ENCODE measurements at places on chromosomes 7 and 10. TPM values are rescaled to one million over a fixed set of nuclear protein-coding genes. Genes with fewer than 3 reads are reported as not detected.

GRCh38 chr10:103155471-103156085, 37.5 kb downstream of the NT5C2 start:
- DNase-seq: no peak

PNLIPRP3 gene
- not detected for total RNA-seq

CRHR2 gene
- total RNA-seq: not detected

DNA sequence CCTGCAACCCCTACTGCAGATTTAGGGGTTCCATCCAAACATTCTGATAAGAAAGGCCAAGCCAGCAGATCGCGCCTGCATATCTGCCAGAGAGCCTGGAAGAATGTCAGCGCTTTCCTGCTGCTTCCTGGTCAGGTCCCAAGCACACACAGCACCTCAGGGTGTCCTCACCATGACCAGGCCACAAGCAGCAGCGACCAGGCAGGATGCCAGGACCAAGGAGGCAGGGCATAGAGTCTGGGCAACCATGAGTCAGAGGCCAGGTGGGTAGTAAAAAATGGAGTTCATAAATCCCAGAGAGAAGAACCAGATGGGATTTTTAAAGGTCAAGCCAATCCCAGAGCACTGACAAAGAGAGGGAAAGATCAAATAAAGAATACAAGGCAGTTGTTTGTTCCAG, 5.5 kb upstream of the FAM131B start:
- no peak for DNase-seq

ZPBP gene
- total RNA-seq: not detected

GRCh38 chr7:142438235-142438922, 180.5 kb upstream of the PRSS58 start:
- peak; percentile 59 for DNase-seq

RADIL gene
- 0.42 TPM for total RNA-seq

DNA sequence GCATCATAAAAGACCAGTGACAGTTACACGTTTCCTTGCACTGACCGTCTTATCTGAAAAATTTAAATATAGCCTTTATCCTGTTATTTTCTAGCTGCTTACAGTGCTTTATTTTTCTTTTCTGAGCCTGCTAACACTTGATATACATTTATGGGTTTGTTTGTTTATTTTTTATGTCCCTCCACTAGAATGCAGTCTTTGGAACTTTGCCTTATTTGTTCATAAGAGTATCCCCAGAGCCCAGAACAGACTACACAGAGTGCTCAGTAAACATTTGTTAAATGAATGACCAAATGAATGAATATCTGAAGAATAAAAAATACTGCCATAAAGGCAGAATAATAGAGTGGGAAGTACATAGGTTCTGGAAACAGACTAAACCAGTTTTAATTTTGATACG, 202.3 kb upstream of the LRRN3 start:
- DNase-seq: no peak

DNA sequence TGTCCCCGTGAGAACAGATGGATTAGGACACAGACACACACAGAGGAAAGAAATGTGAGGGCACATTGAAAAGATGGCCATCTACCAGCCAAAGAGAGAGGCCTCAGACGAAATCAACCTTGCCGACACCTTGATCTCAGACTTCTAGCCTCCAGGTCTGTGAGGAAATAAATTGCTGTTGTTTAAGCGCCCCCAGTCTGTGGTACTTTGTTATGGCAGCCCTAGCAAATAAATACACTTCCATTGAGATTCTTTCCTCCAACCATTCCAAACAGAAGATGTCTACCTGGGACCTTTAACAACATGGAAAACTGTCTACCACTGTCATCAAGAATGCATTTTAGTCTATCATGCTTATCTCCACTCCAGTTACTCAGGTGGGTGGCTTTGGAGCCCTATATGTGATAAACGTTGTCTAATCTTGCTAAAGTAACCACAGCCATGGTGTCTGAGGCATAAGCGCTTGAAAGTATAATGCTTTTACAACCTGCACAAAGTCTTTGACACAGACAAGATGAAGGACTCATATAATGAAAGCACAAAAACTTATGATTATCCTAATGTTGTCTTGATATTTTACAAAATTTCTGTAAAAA, 244.3 kb downstream of the MTERF1 start:
- DNase-seq: peak; percentile 23

TEX47 gene
- not detected for total RNA-seq

- DNase-seq: no peak
Measured at GRCh38 chr10:62147425-62147824, 121.2 kb downstream of the RTKN2 start.

Measured in activated CD4-positive, alpha-beta T cell treated with anti-CD3 and anti-CD28 coated beads for 36 hours (primary cell).